ENCODE measurements at places on chromosomes 5 and 9.

DNA sequence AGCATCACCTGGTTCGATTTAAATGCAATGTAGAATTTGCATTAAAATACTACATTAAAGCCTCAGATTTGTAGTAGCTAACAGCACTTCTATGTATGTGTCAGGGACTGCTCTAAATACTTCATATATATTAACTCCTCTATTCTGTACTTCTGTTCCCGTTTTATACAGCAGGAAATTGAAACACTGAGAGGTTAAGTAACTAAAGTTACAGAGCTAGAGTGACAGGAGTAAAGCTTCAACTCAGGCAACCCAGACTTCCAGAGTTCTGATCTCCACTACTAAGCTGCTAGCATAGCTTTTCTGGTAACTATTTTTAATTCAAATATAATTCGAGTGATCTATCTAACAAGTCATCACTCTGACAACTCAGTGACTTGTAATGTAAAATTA lies 619 bp upstream of the APC start:
- DNase-seq = no peak

DNA sequence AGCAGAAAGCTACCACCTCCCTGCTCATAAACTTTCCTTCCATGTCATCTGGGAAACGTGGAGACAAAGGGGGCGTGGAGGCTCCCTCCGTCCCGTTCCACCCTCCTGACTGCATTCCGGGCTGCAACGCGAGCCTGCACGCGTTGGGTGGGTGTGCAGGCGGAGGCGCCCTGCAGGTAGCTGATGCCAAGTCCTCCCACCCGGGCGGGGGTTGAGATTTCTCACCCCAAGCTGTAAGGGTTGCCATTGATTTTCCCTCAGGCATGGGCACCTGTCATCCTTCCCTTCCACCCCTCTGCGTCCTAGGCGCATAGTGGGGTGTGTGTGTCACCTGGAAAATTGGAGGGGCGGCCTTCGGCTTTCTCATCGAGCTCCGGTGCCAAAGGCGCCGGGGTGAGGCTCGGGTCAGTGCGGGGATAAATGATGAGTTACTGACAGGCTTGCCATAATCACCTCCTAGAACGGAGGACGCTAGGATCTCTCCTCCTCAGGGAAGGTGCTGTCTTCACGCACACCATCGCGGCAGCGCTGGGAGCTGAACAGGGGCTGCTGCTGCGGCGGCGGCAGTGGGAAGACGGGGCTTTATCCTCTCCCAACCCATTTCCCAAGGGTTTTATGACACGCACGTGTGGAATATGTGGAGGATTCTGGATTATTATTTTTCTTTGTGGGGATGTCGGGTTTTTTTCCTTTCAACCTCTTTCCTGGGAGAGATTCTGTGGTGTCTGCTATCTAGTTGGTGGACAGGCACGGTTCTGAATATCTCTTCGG lies 973 bp downstream of the PLPPR1 start:
- DNase-seq = no peak

- DNase-seq = no peak
Observed at GRCh38 chr5:111628901-111629300, 116.6 kb upstream of the STARD4 start.

GRCh38 chr5:127650649-127651048 lies 1.8 kb downstream of the CTXN3 start:
- no peak for DNase-seq

DNA sequence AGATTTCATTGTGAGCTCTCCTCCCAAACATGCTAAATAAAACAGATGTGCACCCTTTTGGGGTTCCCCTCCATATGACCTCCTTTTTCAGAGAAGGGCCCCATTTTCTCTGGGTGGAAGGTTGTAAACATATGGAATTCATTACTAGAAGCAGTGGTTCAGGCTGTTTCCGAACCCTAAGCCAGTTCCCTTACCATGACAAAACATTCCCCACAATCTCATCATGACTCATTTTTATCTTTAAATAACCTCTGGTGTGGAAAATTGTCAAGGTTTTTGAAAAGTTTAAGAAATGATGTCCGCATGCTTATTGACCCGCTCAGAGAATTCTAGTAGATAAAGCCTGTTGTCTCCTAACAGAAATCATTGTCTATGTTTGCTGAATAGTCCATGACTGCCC lies 127.3 kb upstream of the PIK3R1 start:
- DNase-seq = no peak

DNA sequence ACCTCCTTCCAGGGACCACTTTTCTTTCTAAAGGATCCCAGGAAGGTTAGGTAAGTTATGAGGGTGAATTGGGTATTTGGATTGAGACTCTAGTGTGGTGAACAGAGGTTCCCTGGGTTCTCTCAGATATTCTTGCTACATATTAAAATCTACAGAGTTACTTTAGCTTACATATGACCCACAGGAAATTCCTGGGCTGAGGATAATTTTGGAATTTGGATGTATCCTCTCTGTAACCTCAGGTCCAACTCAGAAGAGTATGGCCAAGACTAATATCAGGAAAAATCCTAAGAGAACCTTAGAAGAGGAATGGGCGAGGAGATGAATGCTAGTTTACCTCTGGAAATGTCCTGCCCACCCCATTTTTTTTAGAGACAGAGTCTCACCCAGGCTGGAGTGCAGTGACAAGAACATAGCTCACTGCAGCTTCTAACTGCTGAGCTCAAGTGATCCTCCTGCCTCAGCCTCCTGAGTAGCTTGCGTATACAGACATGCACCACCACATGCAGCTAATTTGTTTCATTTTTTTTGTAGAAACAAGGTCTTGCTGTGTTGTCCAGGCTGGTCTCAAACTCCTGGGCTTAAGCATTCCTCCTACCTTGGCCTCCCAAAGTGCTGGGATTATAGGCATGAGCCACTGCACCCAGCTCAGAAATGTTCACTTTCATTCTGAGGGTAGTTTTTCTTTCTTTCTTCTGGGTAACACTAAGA lies 196.4 kb downstream of the ARHGEF28 start:
- DNase-seq = no peak

DNA sequence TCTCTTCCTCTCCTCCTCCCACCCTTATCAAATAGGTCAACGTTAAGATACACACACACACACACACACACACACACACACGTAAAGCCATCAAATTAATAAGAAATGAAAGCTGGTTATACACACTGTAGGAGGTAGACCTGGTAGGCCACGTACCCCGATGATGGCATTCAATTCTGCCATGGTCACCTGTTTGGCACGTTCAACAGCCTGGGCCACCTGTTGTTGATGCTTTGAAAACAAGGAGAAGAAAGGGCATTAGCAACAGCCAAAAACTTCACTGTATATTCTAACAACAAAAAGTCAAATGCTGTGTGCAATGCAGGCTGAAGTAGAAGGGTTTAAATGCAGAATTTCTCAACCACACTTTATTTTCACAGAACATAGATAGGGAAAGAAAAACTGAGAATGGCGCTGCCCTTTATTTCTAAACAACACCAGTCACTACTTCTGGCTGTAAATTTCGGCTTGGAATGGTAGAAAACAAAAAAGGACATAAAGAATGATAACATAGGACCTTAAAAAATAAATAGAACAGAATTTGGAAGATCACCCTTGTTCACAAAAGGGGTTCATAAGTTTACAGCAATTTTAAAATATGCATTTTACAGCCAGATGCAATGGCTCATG lies 37.2 kb downstream of the TLE1 start:
- DNase-seq = no peak

DNA sequence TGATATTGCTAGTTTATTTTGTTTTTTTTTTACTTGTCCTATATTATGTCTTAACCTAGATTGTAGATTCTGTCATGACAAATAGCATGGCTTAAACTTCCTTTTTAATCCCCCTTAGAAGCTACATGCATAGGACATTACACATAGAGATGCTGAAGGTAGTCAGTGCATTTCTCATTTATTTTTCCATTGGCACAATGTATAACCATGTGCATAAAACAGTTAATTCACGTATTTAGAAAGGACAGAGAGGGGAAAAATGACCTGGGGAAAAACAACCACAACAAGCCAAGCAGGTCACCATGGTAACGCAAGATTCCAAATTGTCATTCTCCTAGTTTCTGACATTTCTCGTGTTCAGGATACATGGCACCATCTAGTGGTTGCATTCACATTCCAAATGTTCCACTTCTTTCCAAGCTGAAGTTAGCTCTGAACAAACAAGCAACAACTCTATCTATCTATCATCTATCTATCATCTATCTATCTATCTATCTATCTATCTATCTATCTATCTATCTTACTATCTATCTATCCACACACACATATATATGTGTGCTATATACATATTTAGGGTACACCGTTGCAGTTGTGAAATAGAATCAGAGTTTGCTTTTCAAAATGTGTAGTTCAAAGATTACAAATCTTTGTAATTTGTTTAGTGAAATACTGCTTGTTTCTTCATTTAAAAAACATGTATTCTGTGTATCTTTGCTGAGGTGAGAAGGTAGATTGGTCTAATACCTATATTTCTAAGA lies 487.2 kb upstream of the ST8SIA4 start:
- no peak for DNase-seq

GRCh38 chr5:32498484-32498883 lies 53.9 kb upstream of the ZFR start:
- no peak for DNase-seq

DNA sequence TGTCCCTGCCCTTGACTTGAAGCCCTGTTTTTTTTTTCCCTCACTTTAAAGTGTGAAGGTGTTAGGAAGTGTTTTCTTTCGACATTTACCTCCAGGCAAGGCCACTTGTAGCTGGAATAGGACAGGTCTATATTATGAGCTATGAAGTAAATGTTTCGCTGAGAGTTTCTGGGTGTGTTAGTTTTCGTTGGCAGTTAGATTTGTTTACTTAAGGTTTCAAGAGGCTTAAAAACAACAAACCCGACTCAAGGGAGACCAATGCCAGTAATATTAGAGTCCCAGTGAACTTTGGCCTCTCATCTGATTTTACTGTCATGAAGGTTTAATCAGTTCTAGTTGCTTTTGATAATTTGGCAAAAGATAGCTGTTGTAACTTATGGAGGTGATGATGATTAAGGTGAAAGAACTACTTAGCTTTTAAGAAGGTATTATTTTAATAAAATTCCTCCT lies 25.2 kb downstream of the OCLN start:
- no peak for DNase-seq

DNA sequence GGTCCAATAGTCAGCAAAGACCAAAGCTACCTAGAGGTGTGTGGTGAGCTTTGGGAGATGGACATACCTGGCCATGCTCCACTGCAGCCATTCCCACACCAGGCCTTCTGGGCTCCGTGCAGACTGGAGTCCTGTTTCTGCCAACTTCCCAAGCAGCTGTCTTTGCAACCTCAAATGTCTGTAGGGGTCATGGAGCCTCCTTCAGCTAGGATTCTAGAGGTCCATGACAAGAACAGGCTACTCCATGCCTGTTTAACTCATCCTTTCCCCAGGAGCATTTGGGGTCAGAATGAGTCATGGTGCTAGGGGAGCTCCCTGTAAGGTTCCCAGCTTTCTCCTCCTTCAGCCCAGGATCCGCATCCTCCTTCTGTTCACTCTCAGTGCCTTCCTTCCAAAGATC lies 17.1 kb downstream of the VPS13A start:
- DNase-seq = no peak

DNA sequence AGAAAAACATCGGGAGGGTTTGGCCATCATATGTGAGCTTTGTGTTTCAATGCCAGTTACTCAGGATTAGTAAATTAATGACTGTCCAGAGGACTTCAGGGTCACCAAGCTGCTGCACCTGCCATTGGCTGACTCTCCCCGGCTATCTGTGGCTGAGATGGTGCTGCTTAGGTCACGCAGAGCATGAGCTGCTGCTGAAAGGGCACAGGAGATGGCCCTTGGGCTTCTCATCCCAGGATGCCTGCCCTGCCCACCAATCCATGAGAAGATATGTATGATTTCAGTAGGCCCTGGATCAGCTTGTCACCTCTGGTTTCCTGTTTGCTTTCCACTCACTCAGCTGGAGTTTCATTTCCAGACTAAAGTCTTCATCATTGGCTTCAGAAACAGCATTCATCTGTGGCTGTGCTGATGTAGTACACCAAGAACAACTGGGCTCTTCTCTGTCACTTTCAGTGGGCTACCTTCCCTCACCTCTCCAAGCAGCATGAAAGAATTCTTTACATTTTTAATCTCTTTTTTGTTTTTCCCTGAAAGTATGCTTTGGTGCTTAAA lies 2.4 kb upstream of the CATSPER3 start:
- DNase-seq = no peak

DNA sequence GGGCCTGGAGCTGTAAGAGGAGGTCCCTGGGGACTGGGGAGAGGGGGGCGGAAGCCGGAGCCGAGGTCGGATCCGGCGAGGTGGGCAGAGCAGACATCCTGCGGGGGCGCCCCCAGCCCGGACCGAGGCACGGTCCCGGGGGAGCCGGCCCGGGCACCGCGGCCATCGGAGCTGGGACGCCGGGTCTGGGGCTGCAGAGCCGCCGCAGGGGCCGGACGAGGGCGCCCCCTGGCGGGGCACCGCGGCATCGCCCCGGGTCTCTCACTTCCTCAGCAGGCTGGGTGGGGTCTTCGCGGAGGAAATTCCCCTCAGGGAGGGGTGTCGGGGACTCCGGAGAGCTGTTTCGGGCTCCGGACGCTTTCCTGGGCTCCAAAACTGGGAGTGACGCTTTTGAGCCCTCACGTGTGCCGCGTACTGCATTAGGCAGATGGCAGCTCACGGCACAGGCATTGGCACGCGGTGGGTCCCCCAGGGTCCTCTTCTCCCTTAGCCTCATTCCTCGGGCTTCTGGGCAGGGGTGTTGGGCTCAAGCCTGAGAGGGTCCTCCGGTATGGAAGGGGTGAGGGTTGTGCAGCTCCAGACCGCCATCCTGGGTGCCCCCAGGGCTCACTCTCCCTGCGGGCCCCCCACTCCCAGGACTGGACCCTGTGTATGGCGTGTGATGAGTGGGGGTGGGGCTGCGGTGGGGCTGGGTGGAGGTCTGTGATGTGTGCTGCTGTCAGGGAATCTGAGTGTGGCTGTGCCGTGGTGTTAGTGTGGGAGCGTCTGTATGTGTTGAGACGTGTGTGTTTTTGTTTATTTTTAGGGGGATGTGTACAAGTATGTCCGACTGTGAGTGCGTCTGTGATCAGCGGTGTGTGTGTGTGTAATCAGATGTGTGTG lies 29.6 kb downstream of the LHX2 start:
- peak; percentile 9 for DNase-seq

GRCh38 chr5:65015767-65016166 lies 247.0 kb downstream of the CWC27 start:
- no peak for DNase-seq

DNA sequence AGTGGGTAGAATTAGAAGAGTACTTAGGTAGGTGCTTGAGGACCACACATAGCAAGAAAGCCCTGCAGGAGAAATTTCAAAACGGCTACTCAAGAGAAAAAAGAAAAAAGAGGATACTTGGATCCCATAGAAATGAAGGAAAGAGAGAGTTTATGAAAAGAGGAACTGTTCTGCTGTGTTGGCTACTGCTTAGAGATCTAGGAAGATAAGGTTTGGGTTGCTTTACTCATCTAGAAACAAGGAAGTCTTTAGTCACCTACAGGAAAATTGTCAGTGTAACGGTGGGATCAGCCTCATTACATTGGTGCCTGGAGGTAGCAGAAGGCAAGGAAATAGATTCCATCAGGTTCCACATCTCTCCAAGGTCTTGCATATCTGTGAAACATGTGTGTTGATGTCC lies 14.8 kb upstream of the C5orf46 start:
- DNase-seq = no peak

GRCh38 chr5:63959177-63959982 lies 2.9 kb downstream of the HTR1A start:
- DNase-seq = no peak

Measured in effector memory CD4-positive, alpha-beta T cell (primary cell).